D341Med (cell line): ENCODE measurements at places on chromosomes 3 and 15.

- no peak for DNase-seq
These were observed 43.9 kb downstream of the SEMA3G start for GRCh38 chr3:52401021-52401420.

DNA sequence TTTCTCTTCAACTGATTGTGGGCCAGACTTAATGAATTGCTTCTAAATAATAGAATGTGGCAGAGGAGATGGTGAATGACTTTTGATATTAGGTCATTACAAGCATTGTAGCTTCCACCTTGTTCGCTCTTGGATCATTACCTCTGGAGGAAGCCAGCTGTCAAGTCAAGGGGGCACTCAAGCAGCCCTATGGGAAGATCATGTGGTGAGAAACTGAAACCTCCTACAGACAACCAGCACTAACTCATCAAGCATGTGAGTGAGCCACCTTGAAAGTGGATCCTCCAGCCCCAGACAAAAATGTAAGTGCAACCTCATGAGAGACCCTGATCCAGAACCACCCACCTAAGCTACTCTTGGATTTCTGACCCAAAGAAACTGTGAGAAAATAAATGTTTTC, 109.8 kb upstream of the TBC1D5 start:
- no peak for DNase-seq

DNA sequence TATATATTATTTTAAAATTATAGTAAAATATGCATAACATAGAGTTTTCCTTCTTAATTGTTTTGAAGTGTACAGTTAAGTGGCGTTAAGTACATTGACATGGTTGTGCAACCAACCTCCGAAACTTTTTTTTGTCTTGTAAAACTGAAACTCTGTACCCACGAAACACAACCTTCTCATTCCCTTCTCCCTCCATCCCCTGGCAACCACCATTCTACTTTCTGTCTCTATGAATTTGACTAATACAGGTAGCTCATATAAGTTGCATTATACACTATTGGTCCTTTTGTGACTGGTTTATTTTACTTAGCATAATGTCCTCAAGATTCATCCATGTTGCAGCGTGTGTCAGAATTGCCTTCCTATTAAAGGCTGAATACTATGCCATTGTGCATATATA, 179.4 kb downstream of the SATB1 start:
- no peak for DNase-seq

DNA sequence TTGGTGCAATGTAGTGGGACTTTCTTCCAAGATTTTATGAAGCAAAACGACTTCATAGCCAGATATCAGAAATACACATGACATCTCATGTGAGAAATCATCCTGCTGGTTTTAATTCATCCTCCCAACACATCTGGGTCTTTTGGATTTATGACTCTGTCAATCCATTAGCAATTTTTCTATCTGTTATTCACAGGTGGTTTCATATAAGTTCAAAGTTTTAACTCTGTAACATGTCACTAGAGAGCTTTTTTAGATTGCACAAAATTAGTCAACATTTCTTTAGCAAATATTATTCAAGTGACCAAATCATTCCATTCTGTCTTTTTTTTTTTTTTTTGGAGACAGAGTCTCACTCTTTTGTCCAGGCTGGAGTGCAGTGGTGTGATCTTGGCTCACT, 30.4 kb downstream of the SQOR start:
- no peak for DNase-seq

DNA sequence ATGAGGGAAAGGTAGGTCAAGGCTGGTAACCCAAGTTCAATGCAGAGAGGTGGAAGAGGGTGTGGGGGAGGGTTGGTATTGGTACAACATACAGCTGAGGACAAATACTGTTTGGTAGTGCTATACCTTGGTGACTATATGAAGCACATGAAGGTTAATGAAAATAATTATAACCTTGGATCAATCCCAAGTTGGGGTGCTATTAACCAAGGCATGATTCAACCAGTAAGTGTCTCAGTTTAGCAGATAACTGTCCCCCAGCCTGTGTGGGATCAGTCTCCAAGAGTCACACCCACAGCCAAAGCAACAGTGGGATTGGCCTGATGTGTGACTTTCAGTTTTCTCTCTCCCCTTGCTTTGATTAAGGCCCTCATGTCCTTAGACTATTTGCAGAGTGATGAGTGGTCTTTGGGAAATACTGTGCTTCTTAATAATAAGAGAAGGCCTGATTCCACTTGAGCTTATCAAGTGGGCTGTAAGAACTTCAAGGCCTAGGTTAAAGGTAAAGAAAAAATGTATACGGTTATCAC, 80.8 kb downstream of the EOMES start:
- DNase-seq = no peak

DNA sequence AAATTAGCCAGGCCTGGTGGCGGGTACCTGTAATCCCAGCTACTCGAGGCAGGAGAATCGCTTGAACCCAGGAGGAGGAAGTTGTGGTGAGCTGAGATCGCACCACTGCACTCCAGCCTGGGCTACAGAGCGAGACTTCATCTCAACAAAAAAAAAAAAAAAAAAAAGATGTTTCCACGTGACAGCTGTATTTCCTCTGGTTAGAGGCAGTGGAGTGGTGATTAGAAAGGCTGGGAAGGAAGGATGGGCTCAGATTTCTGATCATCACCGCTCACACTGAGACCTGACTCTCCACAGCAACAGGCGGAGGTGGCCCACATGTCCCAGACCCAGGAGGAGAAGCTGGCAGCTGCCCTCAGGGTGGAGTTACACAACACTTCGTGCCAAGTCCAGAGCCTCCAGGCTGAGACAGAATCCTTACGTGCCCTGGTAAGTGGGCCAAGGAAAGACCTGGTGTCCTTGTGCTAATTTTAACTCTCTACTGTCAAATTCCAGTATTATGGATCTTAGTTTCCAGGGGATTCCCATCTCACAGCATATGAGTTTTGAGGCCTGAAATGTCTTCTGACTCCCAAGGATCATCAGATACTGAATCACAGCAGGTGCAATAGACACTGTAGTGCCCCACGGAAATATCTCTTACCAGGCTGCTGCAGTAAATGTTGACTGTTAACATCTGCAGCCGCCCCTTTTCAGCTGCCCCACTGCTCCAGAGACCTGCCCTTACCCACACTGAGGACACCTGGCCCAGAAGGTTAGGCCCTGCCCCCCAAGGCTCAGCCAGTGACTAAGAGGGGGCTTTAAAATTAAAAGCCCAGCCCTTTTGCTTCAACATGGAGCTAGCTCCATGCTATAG, 66.9 kb downstream of the BFSP2 start:
- DNase-seq = no peak

DNA sequence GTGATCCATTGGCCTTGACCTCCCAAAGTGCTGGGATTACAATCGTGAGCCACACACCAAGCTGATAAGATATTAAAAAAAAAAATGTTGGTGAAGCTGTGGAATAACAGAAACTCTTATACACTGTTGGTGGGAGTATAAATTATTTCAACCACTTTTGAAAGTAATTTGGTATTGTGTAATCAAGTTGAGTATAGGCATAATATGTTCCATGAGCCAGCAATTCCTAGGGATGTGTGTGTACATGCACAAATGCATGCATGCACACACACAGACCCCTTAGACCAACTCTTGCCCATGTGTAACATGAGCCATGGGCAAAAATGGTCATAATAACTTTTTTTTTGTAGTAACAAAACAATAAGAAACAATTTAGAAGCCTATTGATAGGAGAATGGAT, 130.2 kb upstream of the ANKRD28 start:
- no peak for DNase-seq

DNA sequence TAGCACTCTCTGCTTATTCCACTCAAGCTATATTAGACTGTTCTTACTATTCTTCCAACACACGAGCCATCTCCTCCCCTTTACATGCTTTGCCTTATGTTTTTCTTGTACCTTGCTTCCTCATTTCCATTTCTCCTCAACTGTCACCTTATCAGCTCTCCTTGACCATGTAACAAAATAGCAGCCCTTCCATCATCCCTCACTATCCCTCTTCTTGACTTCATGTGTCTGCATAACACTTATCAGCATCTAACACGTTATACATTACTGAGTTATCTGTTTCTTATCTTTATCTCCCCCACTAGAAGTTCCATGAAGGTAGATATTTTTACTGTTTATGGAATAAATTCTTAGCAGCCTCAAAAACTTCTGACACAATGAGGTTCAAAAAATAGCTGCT, 45.3 kb downstream of the TRPM7 start:
- no peak for DNase-seq

GRCh38 chr3:85050821-85051220, 92.0 kb downstream of the CADM2 start:
- no peak for DNase-seq

DNA sequence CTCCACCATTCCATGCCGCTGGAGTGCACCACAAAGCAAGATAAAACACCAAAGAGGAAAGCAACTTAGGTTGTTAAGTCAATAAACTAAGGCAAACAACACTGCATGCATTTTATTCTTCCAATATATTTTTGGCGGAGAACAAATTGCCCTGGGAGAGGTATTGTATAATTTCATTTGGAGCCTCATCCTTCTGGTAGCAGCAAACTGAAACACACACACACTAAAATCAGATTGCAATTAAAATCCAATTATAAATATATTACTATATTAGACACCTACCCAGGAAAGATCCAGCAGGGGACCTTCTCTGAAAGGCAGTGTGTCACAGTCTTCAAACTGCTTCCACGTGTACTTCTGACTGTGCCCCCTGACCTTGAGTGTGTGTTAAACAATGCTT, 102.3 kb downstream of the RORA start:
- DNase-seq = no peak
